ENCODE measurements at places on chromosomes 5 and 9.

- no peak for DNase-seq
Observed at GRCh38 chr9:137008312-137008711, 11.9 kb upstream of the CLIC3 start.

DNA sequence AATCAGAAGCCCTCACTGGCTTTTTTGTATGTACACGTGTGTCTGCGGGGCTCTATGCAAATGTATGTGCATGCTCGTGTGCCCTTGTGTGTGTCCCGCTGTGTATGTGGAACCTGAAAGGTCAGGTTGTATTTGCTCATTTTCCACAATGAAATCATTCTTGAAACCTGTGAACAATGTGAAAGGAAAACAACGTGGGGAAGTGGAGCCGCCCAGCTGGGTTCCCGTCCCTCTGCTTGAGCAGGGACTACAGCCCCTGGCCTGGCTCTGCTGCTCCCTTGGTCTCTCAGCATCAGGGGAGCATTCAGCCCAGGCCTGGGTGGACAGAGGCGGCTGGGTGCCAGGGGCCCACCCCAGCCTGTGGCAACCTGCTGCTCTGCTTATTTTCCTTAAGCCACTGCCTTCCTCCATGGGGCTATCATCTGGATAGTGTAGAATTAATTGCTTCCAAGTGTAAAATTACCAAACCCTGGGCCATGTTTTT lies 3.0 kb downstream of the ECSCR start:
- DNase-seq, result no peak

DNA sequence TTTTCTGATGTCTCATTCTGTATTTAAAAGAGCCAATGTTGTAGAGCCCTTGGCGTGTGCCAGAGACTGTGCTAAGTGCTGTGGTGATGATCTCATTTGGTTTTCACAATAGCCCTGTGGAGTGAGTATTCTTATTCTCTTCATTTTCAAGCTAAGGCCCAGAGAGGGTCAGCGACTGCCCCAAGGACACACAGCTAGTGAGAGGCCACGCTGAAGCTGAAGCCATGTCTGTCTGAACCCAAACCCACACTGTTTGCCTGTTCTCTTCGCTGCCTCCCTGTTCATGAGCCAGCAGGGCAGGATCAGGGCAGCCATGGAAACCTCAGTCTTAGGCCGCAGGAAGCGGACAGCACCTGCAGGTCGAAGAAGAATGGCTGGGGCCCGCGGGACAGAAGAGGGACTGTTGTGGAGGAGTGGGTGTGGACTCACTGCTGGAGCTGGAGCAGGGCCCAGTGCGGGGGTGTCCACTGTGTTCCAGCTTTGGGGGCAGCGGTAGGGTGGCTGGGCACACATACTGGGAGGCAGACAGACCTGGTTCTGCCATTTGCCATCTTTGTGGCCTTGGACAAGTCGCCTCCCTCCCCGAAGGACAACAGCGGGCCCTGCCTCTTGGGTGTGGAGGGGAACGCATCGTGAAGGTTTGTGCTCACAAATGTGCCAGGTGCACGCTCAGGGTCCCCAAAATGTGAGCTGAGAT lies 257.9 kb upstream of the MVB12B start:
- DNase-seq, result no peak

GRCh38 chr5:116421080-116421629 lies 153.5 kb downstream of the SEMA6A start:
- no peak for DNase-seq

DNA sequence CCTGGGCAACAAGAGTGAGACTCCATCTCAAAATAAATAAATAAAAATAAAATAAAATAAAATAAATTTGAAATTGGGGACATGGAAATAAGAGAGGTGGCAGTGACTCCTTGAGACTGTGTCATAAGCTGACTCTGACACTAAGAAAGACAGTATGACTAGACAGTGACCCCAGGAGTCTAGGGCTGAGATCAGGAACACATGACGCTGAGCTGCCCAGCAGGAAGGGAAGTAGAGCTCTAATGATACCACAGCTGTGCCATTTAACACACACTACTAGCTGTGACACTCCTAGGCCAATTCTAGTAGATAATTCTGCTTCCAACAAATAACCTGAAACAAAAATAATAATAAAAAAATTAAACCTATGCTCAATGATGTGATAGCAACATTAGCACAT lies 293.0 kb downstream of the SEC61B start:
- DNase-seq, result no peak

All from HS-27A (cell line).